ENCODE measurements at places on chromosomes 11 and 22.

DNA sequence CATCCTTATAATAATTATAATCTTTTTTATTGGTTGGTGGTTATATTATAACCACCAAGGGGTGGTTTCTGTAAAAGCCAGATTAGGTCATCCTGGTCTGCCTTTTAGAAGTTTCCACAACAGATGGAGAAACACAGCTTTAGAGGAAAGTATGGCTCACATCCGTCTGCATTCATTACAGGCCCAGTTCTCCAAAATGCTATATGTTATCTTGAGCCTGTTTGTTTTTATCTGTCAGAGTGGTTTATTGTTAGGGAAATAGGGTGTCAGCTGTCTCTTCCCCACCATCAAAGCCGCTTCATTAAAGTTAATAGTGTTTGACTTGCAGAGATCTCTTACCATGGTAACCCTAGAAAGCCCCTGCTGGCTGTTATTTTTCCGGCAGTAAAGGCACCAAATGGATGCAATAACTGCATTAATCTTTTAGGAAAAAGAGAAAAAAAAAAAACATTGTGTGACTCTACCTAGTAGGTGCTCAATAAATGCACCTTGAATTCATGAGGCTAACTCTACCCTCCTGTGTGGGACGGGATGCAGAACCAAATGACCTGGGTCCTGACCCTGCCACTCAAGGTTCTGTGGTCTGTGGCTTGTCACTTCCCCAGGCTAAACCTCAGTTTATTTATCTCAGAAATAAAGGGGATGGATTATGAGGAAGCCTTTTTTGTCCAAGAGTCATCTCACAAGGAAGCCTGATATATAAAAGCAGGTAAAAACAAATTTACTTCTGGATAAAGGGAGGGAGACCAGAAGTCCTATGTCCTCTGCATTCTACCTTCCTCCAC, 118.3 kb downstream of the WT1 start:
- DNase-seq = no peak

DNA sequence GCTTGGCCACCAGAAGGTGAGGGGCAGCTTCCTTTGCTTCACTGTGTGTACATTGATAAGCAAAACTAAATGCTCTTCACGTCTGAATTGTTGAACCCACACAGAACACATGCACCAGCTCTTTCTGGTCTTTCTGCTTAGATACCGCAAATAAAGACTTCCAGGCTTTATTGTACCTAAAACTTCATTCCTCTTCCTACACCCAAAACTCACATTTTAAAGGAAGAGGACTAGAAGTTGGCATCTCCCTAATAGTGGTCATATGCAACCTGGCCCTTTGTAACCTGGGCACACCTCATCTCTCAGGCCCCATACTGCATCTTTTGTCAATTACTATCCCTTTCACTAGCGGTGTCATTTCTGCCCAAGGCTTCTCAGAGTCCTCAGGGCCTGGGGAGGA, 5.9 kb downstream of the SLC17A6 start:
- no peak for DNase-seq

- DNase-seq = no peak
Observed at GRCh38 chr22:46033256-46034200, 56.6 kb upstream of the WNT7B start.

DNA sequence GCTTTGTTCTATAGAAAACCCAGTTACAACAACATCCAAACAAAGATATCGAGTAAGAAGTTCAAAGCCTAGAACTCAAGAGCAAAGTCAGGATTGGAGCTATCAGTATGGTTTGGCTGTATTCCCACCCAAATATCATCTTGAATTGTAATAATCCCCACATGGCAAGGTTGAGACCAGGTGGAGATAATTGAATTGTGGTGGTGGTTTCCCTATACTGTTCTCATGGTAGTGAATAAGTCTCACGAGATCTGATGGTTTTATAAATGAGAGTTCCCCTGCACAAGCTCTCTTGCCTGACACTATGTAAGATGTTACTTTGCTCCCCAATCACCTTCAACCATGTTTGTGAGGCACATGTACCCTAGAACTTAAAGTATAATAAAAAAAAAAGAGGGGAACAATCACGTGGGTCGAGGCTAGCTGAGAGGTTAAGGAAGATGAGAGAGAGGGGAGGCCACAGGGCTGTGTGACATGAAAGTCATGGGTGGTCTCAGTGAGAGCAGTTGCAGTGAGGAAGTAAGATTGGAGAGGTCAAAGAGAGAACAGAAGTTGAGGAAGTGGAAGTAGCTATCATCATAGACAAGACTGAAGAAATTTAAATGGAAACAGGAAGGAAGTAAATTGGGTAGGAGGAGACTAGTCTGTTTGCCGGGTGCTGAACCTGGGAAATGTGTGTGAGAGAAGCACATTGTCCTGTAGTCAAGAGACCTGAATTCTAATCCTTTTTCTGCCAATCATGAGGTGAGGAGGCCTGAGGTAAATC, 80.1 kb upstream of the CD44 start:
- DNase-seq = no peak

- DNase-seq = no peak
Observed at GRCh38 chr11:82004537-82005213, 729.0 kb downstream of the FAM181B start.

DNA sequence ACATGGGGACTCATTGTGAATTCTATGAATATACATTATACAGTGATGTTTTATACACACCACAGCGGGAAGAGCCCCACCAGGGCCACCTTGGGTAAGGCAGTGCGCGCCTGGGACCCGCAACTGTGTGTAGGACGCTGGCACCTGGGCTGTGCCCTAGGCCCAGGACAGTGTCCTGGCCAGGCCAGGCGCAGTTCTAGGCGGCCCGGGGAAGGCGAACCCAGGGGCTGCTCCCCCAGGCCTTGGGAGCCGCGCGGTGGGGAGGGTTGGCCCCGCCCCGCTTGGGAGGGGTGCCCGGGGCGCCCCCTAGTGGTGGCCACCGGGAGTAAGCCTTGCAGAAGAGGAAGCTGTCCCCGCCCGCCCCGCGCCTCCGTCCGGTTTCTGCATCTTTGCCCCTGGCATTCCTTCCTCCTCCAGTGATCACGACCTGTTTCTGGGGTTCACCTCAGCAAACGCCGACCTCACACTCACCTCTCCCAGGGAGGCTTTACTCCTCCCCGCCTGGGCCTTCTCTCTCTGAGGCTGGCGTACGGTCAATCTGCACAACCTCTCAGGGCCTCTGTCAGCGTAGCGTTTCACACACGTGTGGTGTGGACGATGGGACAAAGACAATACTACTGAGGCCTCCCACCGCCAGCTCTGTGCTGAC, 9.5 kb upstream of the EHD1 start:
- peak; percentile 83 for DNase-seq

DNA sequence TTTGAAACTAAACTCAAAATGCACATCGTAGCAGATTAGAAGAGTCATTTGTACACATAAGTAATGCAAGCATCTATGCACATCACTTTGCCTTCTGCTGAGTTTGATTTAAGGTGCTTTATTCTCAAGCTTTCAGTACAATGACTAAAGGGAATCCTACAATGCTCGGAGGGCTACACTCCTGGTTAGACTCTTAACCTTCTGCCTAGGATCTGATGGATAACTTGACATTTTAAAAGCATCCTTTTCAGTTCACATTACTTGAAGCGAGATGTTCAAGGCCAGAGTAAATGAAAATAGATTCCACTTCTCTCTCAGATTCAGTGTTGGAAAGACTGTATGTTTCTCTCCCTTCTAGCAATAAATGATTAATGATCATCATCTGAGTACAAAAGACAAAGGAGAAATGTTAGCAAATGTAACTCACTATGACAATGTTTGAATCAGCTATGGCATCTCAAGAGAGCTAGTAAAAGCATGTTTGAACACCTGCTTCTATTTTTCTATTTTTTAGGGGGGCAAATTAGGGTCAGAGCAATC, 259.2 kb upstream of the ANO3 start:
- no peak for DNase-seq

GRCh38 chr22:42907404-42908373, 50.6 kb upstream of the ARFGAP3 start:
- no peak for DNase-seq

DNA sequence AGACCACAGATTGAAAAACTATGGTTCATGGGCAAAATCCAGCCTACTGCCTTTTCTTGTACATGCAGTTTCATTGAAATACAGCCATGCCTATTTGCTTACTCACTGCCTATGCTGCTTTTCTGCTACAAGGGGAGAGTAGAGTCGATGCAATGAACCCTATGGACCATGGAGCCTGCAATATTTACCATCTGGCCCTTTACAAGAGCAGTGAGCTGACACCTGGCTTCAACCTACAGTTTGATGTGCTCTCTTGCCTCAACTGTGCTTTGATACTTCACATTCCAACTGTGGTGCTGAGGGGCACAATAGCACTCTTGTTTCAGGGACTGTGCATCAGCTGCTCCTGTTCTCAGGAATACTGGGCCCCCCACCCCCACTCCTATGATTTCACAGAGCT, 239.5 kb upstream of the SORL1-AS1 start:
- DNase-seq = no peak

- no peak for DNase-seq
Observed at GRCh38 chr22:44586351-44586990, 88.4 kb upstream of the RTL6 start.

GRCh38 chr11:84947970-84948580, 679.1 kb downstream of the DLG2 start:
- DNase-seq = no peak

- peak; percentile 38 for DNase-seq
Observed at GRCh38 chr22:25202290-25202921, 2.7 kb downstream of the CRYBB3 start.

DNA sequence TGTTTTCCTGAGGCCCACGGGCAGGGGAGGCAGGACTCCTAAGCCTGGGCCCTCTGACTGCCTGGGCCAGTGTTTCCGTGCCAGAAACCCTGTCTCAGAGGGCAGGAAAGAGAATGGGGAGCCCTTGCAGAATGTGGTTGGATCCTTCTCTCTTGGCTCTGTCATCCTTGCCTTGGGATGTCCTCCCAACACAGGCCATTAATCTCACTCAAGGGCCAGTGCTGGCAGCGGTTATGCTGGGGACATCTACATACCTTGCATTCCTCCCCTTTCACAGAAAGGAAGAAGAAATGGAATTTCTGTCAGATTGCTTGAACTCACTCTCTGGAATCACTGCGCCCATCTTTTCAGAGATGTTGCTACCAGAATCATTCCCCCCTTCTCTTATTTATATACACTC, 296.9 kb downstream of the KIRREL3 start:
- DNase-seq = no peak

GRCh38 chr11:67631411-67631810, 1.7 kb upstream of the NUDT8 start:
- no peak for DNase-seq
